ENCODE measurements at places on chromosomes 1 and 21. TPM values are rescaled to one million over a fixed set of nuclear protein-coding genes. Genes with fewer than 3 reads are reported as not detected.

Gene PKLR
- not detected for total RNA-seq

- peak; percentile 44 for DNase-seq
These were observed 8.0 kb upstream of the CELSR2 start for GRCh38 chr1:109241344-109241743.

- DNase-seq: no peak
These were observed 31.9 kb downstream of the SLC44A5 start for GRCh38 chr1:75579046-75579445.

Gene ZNF687
- total RNA-seq: 12.8 TPM

Gene ANGEL2
- 17.8 TPM for total RNA-seq

Gene TSEN15
- total RNA-seq: 25.6 TPM

- no peak for DNase-seq
These were observed 42.5 kb downstream of the KDM5B start for GRCh38 chr1:202765721-202766120.

DNA sequence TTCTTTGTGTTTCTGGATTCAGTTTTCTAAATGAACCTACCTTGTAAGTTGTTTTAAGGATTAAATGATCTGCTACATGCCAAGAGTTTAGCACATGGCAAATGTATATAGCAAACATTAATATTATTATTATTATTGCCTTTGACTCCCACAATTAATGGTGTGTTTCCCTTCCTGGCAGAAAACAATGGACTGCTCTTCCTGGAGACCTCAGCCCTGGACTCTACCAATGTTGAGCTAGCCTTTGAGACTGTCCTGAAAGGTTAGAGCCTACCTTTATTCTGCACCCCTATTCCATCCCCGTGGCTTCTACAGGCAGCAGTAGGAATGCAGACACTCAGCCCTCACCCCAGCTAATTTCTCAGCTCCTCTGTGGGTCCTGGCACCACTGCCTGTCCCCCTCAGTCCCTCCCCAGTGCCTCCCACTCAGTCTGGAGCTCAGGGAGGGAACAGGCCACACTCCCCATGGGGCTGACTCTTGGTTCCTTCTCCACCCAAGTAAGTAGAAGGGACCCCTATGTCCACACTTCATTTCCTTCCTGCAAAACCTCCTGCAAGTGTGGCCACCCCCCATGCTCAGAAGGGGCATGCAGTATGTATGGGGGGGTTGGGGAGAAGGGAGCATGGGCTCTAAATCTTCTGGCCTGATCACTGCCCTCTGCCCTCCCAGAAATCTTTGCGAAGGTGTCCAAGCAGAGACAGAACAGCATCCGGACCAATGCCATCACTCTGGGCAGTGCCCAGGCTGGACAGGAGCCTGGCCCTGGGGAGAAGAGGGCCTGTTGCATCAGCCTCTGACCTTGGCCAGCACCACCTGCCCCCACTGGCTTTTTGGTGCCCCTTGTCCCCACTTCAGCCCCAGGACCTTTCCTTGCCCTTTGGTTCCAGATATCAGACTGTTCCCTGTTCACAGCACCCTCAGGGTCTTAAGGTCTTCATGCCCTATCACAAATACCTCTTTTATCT, 8.8 kb downstream of the RAB25 start:
- no peak for DNase-seq

GRCh38 chr1:24705260-24706073, 39.8 kb upstream of the CLIC4 start:
- peak; percentile 86 for DNase-seq

DNA sequence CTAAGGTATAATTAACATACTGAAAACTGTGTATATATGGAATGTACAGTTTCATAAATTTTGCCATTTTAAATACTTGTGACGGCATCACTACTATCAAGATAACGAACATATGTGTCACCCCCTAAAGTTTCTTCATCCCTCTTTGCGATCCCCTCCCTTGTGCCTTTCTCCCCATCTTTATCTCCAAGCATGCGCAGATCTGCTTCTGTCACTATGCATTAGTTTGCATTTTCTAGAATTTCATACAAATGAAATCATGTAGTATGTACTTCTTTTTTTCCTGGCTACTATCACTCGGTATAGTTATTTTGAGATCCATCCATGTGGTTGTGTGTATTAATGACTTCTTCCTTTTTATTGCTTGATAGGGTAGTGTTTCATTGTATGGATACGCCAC, 154.9 kb downstream of the ZNF648 start:
- no peak for DNase-seq

Measured in cardiac septum (tissue), 1 donor.